Activated CD4-positive, alpha-beta T cell treated with anti-CD3 and anti-CD28 coated beads for 36 hours (primary cell): ENCODE measurements at places on chromosomes 3 and 15. TPM values are rescaled to one million over a fixed set of nuclear protein-coding genes. Genes with fewer than 3 reads are reported as not detected.

- DNase-seq: peak; percentile 84
These were observed 142.7 kb downstream of the GADL1 start for GRCh38 chr3:30751610-30752299.

DNA sequence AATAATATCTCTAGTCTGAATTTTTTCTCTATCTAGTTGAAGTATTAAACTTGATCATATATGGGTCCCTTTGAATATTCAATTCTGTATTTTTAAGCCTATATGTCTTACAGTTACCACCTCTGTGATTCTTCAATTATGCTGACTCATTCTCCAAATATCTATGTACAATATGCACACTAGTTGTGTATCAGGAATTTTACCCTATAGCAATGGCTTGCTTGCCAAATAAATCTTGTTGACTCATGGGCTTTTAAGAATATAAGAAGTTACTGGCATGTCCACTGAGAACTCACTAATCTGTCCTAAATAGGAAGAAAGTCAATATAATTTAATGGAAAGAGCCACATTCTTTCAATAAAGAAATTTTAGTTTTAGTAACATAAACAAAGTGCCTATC, 656.3 kb downstream of the RBMS3 start:
- no peak for DNase-seq

DNA sequence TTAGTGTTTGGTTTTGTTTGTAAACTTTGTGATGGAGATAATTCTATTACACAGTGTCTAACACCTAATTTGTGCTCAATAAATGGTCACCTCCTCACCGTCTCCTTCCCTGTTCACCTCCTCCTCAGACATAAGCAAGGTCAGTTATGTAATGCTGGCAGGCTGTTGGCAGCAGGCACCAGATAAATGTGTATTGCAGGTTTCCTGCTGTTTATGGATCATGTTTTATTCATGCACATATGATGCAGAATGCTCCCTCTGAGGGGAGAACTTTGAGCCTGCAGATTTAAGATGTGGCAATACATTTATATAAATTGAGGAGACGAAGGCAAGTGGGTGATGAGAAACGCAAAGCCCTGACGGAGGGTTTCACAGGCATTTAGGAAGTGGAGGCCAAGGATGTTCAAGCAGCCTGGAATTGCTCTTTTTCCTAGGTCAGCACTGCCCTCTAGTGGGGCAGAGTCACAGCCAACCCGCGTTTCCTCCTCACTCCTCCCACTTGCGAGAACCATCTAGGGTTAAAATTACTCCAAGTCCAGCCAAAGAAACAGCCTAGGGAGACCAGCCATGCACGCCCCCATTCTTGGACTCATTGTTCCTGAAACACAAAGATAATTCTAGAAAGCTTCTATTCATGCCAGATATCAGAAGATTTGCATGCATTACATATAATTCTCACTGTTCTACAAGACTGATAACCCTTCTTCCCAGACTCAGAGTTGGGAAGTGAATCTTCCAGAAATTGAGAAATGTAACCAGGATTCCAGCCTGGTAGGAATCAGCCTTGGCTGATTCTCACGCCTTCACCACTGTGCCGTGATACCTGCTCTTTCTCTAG, 228.7 kb downstream of the SLCO3A1 start:
- DNase-seq: peak; percentile 75

GRCh38 chr3:16355828-16356227, 90.8 kb downstream of the OXNAD1 start:
- no peak for DNase-seq

GRCh38 chr3:44913868-44914468, 39.6 kb downstream of the TGM4 start:
- peak; percentile 80 for DNase-seq

- peak; percentile 63 for DNase-seq
These were observed 505.2 kb downstream of the SHQ1 start for GRCh38 chr3:72343078-72343477.

DNA sequence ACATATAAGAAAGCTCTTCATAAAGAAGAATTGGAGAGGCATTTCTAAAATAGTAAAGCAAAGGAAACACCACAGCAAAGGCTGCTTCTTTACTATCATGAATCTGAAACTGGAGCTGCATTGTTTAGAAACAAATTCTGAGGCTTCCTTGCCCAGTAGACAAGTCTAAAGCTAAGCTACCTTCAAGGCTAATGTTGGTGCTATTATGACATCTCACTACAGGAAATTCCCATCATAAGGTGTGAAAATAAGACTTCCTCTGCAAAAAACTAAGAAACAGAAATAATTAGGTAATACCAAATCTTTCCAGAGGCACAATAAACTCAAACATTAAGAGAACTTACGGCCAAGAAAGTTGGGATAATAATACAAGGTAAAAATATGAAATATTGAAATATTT, 89.9 kb upstream of the P3H2 start:
- DNase-seq: no peak

- no peak for DNase-seq
These were observed 436.4 kb upstream of the KCNMB2 start for GRCh38 chr3:178099862-178100261.

DNA sequence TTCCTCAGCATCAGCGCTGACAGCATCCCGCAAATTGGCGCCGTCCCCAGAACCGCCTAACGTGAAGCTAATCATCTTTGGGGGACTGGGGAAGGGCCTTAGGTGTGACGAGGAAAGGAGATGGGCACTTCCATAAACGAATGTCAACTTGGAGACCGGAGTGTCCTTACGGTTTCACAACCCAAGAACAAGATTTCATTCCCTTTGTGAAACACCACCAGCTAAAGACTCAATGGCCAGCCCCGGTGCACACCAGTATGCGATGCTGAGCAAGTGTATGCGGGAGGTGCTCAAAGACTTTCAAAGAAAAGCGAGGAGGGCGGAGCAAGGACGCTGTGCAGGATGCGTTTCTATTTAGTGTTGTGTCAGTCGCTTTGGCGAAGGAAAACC, 759 bp upstream of the TTBK2 start:
- peak; percentile 69 for DNase-seq

DNA sequence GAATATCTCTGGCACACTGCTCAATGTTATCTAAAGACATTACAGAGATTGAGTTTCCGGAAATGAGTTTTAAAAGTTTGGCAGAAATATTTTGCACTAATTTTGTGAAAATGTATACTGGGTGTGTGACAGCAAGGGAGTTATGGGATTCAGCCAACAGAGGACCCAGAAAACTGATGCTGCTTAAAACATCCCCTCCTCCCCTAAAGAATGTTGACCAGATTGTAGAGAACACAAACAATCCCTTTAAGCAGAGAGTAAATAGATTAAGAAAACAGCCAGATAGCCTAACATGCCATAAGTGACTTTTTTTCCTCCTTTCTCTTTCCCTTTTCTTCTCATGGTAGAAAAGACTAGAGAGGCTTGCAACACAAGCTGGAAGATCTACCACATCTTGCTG, 928.0 kb upstream of the ALCAM start:
- DNase-seq: no peak

GRCh38 chr3:109112946-109113760, 4.8 kb downstream of the MORC1 start:
- no peak for DNase-seq

GRCh38 chr15:60548101-60548500, 69.2 kb upstream of the ICE2 start:
- peak; percentile 84 for DNase-seq

DNA sequence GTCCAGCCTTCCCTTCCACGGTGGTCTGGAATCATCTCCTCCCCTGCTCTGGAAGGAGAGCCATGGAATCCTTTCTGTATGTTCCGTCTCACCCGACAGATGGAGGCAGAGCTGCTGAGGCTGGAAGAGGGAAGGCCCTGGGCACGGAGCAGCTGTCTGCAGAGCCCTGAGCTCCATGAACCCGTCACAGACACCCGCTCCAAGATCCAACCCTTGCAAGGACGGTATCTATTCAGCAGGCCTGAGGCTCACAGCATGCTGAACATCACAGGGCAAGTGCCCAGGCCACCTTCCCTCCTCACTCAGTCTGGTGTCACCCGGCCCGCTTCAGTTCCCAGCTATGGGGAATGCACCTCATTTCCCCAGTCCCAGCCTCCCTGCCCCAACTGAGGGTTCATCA, 103.9 kb downstream of the LRIG1 start:
- DNase-seq: no peak

DNA sequence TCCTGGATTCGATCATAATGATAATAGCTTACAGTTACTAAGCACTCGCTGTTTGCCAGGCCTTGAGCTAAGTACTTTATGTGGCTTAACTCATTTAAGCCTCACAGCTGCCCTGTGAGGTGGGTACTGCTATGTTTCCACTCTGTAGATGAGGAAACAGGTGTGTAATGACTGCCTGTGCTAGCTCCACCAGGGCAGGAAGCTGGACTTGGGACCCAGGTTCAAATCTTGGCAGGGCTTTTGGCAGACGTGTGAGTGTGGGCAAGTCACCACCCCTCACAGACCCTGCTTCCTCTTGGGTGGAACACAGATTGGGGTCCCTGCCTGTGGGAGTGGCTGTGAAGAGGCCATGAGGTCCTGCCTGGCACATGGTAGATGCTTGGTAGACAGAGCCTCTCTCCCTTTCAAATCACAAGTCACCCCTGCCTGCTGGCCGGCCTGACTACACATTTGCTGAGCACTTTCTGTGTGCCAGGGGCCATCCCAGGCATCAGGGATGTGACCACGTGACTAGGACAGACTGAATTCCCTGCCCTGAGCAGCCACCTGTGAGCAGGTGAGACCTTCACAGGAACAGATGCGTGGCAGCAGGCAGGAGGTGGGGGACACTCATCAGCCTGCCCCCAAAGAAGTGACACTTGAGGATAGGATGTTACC, 3.7 kb downstream of the EFCC1 start:
- DNase-seq: no peak

GRCh38 chr15:92820236-92821021, 79.7 kb upstream of the CHD2 start:
- DNase-seq: peak; percentile 92

- DNase-seq: no peak
These were observed 7.1 kb downstream of the THBS1 start for GRCh38 chr15:39587731-39588530.

- DNase-seq: no peak
These were observed 1.1 kb upstream of the GP9 start for GRCh38 chr3:129059311-129059958.

DNA sequence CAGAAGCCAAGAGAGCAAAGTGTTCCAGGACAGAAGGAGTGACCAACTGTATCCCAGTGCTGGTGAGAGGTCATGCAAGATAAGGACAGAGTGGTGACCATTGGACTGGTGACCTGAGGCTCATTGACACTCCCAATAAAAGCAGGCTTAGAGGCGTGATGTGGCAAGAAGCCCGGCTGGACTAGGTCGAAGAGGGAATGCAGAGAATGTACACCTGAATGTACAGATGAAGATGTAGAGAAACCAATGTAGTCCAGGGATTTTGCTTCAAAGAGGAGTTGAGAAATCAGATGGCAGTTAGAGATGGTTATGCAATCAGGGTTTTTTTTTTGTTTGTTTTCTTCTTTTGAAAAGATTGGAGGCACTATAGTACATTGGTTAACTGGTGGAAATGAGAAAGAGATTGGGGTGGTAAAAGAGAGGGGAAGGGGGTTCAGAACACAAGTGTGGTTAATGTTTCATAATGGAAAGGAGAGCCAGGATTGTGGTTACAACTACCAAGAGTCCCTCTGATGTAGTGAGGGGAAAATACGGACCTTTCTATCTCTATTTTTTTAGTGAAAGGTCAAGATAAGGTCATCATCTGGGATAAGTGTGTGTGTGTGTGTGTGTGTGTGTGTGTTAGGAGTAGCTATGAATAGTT, 23.3 kb downstream of the ST3GAL6 start:
- no peak for DNase-seq

- no peak for DNase-seq
These were observed 46.4 kb downstream of the KLF15 start for GRCh38 chr3:126310816-126311215.

- DNase-seq: no peak
These were observed 225.2 kb upstream of the RGMA start for GRCh38 chr15:93314245-93314644.

DNA sequence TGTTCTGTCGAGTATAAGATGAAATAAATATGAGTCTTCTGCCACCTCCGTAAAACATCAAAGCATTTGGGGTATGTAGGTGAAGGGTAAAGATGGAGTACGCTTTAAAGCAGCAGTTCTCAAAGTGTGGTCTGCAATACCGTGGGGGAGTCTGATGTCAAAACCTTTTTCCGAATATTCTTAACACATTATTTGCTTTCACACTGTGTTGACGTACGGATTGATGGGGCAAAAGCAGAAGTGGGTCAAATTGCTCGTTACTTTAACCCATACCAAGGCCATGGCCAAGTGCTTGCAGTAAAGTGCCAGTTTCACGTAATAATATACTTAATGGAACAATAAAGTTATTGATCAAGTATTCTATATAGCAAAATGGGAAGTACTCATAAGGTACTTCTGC, 36.3 kb downstream of the PAK2 start:
- DNase-seq: no peak

GRCh38 chr3:72375237-72376076, 472.8 kb downstream of the SHQ1 start:
- peak; percentile 75 for DNase-seq

- DNase-seq: no peak
These were observed 54.2 kb upstream of the PPP4R2 start for GRCh38 chr3:72942427-72942826.

The KLF15 gene
- total RNA-seq: 0.32 TPM

The PLIN1 gene
- total RNA-seq: 0.39 TPM

The IL17RB gene
- 0.69 TPM for total RNA-seq

The ZNF502 gene
- total RNA-seq: 1.8 TPM
